ENCODE measurements at places on chromosomes 1 and 21. TPM values are rescaled to one million over a fixed set of nuclear protein-coding genes. Genes with fewer than 3 reads are reported as not detected.
A peak's percentile ranks its signal among the peaks of the same experiment; 100 is the strongest.

OR2AK2 gene
- not detected for total RNA-seq

KCNE1 gene
- 0.31 TPM for total RNA-seq

TMEM39B gene
- total RNA-seq = 26.0 TPM

OPTC gene
- total RNA-seq = not detected

TIE1 gene
- total RNA-seq = not detected

DNA sequence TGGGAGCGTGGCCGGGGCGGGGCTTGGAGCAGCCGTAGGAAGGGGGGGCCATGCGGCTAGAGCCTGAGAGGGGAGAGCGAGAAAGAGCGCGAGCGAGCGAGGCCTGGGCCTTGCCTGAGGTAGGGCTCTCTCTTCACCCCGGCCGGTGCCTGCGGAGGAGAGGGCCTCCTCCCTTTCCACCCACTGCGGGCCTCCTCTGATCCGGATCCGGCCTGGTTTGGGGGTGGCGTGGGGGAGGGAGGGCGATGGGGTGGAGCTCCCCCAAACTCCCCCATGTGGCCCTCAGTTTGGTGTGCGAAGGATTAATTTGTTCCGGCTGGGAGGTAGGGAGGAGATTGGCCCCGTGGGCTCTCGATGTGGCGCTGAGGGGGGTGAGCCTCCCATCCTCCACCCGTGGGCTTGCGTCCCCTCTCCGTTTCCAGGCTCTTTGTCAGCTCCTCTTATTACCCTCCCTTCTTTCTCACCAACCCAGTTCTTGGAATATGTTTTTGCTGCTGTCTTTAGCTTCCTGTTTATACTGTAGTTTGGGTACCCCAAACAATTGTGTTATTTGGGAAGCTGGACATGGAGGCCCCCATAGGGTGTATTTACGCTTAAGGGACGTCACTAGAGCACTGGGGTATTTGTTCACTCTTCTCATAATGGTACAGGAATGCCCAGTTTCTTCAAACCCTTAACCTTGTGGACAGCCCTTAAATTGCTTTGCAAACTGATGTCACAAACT, 685 bp downstream of the UBAP2L start:
- H3K27ac ChIP-seq = peak overlapping the region; percentile 70
- DNase-seq = no peak
- peaks cover 54% of the 10 kb centered on the region for H3K36me3 ChIP-seq
- no peaks in the 10 kb centered on the region for H3K27me3 ChIP-seq

DNA sequence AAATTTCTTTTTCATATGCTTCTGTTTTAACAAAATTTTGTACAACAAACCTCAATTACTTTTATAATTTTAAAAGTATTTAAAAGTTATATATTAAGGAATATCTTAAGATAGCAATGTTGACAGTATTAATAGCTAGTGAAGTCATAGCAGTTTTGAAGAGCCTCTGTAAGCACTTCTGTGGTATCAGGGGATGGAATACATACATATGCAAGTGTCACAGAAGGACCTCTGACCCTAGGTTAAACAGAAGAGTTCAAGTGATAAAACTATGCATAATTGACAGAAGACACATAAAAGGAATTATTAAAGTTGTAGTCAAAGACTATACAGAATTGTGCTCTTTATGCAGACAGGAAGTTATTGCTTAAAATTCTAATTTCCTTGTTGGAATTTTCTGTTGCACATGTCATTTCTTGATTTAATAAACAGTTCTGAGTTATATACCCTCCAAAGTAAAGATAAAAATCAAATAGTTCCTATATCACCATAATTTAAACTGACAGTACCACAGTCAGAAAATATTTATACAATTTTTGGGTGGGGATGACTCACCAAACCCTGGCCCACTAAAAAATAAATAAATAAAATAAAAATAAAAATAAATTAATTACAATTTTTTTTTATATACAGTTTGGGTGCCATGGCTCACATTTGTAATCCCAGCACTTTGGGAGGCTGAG, 27.1 kb downstream of the IPP start:
- no peak overlapping the region for H3K27ac ChIP-seq
- H3K4me3 ChIP-seq = no peak overlapping the region
- H3K27me3 ChIP-seq = no peaks in the 10 kb centered on the region

GRCh38 chr1:69595486-69595885, 27.8 kb downstream of the LRRC7 start:
- H3K36me3 ChIP-seq = no peaks in the 10 kb centered on the region
- no peak overlapping the region for H3K27ac ChIP-seq
- H3K4me3 ChIP-seq = no peak overlapping the region
- H3K27me3 ChIP-seq = no peaks in the 10 kb centered on the region
- no peaks in the 10 kb centered on the region for H3K4me1 ChIP-seq

GRCh38 chr1:72326494-72326893, 44.2 kb upstream of the NEGR1 start:
- no peak overlapping the region for H3K4me3 ChIP-seq
- H3K36me3 ChIP-seq = no peaks in the 10 kb centered on the region
- no peaks in the 10 kb centered on the region for H3K27me3 ChIP-seq
- DNase-seq = no peak

- peaks cover 62% of the 10 kb centered on the region for H3K4me1 ChIP-seq
- no peaks in the 10 kb centered on the region for H3K27me3 ChIP-seq
- H3K27ac ChIP-seq = peak overlapping the region; percentile 95
- peaks cover 16% of the 10 kb centered on the region for H3K36me3 ChIP-seq
- peak overlapping the region; percentile 32 for H3K4me3 ChIP-seq
These were observed 14.9 kb downstream of the PDIK1L start for GRCh38 chr1:26126321-26127084.

DNA sequence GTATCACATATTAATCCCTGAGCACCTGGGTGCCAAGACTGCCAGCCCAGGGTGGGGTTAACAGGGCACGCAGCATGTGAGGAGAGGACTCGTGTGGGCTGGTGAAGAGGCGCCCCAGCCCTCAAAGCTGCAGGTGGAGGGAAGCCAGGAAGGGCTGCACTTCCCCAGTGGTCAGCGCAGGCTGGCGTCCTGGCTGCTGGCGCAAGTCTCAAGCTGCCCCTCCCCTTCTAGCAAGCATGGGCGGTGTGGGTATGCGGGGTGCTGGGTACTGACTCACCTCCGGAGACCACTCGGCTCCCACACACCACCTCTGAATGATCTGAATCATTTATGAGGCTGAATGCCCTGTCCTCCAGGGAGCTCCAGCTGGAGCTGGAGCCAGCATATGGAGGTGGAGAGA, 44.0 kb downstream of the EIF2D start:
- no peak for DNase-seq
- H3K27me3 ChIP-seq = no peaks in the 10 kb centered on the region
- H3K36me3 ChIP-seq = no peaks in the 10 kb centered on the region
- H3K27ac ChIP-seq = no peak overlapping the region
- H3K4me1 ChIP-seq = no peaks in the 10 kb centered on the region

- no peak overlapping the region for H3K4me3 ChIP-seq
- H3K27me3 ChIP-seq = no peaks in the 10 kb centered on the region
- peak; percentile 57 for DNase-seq
- H3K36me3 ChIP-seq = no peaks in the 10 kb centered on the region
- peaks cover 28% of the 10 kb centered on the region for H3K4me1 ChIP-seq
These were observed 17.7 kb downstream of the PTPRC start for GRCh38 chr1:198656500-198656932.

- no peaks in the 10 kb centered on the region for H3K4me1 ChIP-seq
- no peak overlapping the region for H3K4me3 ChIP-seq
- H3K27me3 ChIP-seq = no peaks in the 10 kb centered on the region
- DNase-seq = no peak
- peaks cover 21% of the 10 kb centered on the region for H3K36me3 ChIP-seq
- no peak overlapping the region for H3K27ac ChIP-seq
These were observed 21.4 kb downstream of the TGFB2 start for GRCh38 chr1:218366322-218367052.

GRCh38 chr1:94608142-94608851, 66.7 kb upstream of the F3 start:
- no peaks in the 10 kb centered on the region for H3K36me3 ChIP-seq
- H3K27me3 ChIP-seq = no peaks in the 10 kb centered on the region
- no peak overlapping the region for H3K4me3 ChIP-seq
- DNase-seq = no peak
- H3K27ac ChIP-seq = no peak overlapping the region
- H3K4me1 ChIP-seq = peaks cover 43% of the 10 kb centered on the region

GRCh38 chr1:180185281-180185680, 30.6 kb downstream of the QSOX1 start:
- no peak overlapping the region for H3K4me3 ChIP-seq
- no peaks in the 10 kb centered on the region for H3K4me1 ChIP-seq
- peaks cover 13% of the 10 kb centered on the region for H3K36me3 ChIP-seq
- no peaks in the 10 kb centered on the region for H3K27me3 ChIP-seq
- H3K27ac ChIP-seq = no peak overlapping the region

- H3K4me1 ChIP-seq = peaks cover 12% of the 10 kb centered on the region
- H3K4me3 ChIP-seq = no peak overlapping the region
- H3K36me3 ChIP-seq = no peaks in the 10 kb centered on the region
- DNase-seq = no peak
These were observed 9.5 kb upstream of the PLEKHM2 start for GRCh38 chr1:15674386-15675159.

- H3K27ac ChIP-seq = no peak overlapping the region
- H3K4me3 ChIP-seq = no peak overlapping the region
- no peaks in the 10 kb centered on the region for H3K4me1 ChIP-seq
- 0 out of 2 replicates have a peak, but pooled peaks cover 8% of the 10 kb centered on the region for H3K27me3 ChIP-seq
These were observed 19.0 kb upstream of the LRRC52 start for GRCh38 chr1:165524639-165525285.

Data from PC-9 (cell line).